ENCODE measurements at places on chromosomes 13 and 19.

DNA sequence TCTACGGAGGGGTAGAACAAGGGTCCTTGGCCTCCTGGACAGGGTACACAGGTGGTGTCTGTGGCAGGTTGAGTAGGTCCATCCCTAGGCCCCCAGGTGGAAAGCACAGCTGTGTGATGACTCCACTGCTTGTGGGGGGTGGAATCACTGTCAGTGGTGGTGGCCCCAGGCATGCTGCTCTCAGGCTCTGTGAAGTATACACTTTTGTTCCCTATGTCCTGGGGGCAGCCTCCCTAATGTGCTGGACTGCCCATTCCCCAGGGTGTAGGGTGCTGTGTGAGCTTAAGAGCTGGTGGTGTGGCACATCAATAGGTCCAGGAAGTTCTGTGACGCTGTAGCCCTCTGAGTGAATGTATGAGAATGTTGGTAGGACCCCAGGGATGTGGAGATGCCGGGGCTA lies 197.2 kb upstream of the SLC10A2 start:
- no peak for DNase-seq

GRCh38 chr19:51173681-51174080 lies 31.6 kb downstream of the SIGLEC7 start:
- DNase-seq, result no peak

DNA sequence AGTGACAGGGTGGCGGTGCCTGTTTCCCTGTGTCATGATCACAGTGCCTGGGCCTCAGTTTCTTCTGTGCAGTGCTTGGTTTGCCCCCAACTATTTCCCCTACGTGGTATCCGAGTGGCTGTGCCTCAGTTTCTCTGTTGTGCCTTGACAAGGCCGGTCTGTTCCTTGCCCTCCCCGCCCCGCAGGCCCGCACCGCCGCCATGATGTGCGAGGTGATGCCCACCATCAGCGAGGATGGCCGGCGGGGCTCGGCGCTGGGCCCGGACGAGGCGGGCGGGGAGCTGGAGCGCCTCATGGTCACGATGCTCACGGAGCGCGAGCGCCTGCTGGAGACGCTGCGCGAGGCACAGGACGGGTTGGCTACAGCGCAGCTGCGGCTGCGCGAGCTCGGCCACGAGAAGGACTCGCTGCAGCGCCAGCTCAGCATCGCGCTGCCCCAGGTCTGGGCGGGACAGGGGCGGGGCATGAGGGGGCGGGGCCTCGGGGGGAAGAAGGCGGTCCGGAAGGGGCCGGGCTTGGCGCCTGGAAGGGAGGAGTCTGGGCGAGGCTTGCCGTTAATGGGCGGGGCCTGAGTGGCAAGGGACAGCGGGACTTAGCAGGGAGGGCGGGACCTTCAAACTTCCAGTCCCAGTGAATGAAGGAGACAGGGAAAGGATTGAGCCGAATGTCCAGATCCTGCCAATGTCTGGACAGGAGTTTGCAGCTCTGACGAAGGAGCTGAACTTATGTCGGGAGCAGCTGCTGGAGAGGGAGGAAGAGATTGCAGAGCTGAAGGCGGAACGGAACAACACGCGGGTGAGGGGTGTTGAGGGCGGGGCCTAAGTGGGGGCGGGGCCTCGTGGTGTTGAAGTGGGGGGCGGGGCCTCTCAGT lies 8.6 kb downstream of the PPFIA3 start:
- DNase-seq, result peak; percentile 86

DNA sequence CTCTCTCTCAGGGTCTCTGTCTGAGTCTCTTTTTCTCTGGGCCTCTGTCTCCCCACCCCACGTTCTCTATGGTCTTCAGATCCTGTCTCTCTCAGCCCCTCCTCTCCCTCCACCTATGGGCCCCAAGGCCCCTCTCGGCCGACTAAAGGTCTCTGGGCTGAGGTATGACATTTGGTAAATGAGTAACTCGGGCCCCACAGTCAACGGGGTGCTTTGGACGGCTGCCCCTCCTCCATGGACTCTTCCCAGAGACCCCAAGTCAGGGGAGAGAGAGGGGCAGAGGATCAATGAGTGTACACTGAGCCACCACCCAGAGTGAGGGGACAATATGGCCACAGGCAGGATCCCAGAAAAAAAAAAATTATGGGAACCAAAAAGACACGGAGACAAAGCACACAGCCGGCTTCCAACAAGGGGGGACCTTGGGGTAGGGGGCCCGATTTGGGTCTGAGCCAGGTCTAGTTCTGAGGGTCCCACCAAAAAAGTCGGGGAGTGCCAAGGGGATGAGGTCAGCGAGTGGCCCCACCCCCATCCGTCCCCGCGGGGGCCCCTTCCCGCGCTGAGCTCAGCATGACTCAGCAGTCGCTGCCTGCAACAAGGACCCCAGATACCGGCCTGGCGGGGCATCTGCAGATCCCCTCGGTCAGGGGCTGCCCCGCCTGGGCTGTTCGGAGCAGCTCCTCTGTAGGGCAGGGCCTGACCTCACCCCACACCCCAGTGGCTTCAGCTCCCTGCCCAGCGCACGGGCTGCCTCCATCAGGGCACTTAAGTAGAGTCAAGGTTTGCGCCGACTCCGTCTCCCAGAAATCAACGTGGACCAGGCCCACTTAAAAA lies 1.5 kb upstream of the FTL start:
- no peak for DNase-seq

DNA sequence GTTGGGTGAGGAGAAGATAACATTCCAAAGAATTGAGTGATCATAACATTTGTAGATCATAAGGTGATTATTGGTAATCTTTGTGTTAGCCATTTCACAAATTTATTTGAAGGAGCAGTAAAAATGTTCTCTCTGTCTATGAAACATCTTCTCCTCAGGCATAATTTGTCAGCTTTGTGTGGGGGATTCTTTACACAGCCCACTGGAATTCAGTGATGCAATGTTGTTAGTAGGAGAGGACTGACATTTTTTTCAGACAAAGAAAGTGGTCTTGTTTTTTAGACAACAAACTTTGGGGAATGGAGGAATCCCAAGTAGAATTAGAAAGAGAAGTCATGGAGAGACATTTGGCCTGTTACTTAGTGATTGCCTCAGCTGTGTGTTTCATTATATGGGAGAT lies 100.3 kb downstream of the ITGBL1 start:
- DNase-seq, result no peak

DNA sequence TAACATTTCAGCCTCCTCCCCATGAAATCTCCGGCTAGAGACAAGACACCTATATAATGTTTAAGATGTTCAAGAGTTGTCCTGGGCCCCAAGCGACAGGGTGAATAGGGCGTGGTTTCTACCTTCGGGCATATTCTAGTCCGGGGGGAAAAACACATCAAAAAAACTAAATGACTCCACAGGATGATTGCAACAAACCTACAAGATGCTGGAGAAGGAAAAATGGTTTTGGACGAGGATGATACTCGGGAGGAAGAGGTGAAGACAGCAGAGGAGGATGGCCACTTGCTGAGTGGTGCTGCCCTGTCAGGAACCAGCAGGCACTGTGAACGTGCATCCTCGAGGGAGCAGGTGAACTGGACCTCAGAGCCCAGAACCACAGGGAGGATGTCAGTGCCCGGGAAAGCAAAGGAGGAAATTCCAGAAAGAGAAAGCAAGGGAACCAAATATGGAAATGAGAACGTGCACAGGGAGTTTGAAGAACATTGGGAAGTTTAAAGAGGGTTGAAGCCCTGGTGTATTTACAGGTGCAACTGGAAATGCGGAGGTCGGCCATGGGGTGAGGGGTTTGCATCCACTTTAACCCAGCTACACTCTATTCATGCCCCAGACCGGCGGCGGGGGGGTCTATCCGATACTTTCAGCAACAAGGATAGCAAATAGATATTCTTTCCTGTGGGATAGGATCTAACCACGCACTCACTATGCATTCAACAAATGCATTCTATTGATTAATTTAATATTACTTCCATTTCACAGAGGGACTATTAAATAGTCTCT lies 50.6 kb downstream of the COL4A1 start:
- no peak for DNase-seq

DNA sequence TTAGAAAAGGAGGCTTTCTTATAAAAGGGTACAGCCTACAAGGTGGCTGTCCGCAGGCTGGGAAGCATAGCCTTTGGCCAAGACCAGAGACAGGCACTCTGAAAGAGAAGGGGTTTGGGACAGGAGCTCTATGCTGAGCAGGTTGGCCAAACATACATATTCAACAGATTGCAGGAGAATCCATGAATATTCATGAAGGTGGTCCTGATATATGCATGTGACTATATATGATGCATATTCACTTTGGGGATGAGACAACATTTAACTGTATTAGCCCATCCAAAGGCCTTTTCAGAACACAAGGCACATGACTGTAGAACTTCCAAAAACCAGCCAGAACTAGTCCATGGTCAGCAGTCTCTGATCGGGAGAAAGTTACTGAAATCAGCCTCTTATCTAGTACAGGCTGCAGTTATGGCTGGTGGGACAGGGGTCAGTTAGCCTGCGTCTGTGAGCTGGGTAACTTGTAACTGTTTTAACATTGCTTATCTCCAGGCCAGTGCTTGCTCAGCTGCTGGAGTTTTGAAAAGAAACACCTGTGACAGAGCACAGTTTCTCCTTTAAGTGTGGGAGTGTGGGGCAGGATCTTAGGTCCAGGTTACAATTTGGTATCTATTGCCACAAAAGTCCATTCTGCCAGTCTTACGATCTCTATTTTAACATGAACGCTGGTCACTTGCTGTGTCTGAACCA lies 924.2 kb downstream of the UQCRFS1 start:
- no peak for DNase-seq

- no peak for DNase-seq
These were observed 7.5 kb upstream of the GPR183 start for GRCh38 chr13:99314640-99315176.

GRCh38 chr13:98270819-98271218 lies 93.8 kb upstream of the RNF113B start:
- no peak for DNase-seq

DNA sequence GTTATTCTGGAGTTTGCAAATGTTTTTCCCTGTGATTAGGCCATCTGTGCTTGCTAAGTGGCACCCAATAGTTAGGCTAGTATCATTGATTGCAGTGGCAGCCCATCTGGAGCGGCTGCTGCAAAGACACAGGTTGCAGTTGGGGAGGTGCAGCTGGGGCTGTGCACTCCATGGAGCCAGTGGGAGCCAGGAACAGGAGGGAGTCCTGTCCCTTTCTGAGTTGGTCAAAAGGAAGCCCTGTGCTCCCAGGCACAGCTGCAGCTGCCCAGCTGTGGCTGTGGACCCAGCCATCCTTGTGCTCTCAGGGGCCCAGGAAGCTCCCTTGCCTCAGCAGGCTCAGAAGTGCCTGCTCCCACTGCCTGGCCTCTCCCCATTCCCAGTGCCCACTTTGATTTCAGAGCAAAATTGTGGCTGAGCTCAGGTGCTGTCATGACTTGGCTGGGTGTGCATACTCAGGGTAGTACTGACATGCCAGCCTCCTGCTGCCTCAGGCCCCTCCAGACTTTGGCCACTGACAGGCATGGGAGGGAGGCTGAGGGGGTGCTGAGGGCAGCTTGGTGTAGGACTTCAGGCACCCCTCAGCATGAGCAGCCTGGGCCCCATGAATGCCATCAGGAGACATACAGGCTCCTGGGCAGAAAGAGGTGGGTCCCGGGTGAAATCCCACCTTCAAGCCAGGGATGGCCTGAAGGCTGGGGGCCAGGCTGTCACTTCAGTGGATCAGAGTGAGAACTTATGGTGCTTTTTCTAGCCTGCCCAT lies 270.6 kb downstream of the PCDH20 start:
- DNase-seq, result no peak

DNA sequence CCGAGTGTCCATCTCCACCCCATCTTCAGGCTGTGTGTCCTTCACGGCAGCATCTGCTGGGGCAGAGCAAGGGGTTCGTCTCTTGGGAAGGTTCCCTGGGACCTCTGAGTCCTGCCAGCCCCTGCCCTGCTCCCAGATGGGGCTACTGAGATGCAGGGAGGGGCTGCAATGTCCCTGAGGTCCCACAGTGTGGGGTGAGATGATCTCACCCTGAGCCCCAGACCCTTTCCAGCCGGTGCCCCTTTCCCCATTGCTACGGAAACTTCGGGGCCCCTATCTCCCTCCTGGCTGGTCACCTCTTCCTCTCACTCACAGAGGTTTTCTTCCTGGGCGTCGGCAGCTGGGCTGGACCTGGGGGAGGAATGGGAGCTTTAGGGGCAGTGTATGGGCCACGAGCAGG lies 5.0 kb downstream of the LILRB2 start:
- DNase-seq, result no peak

- no peak for DNase-seq
These were observed 467.2 kb downstream of the ITGBL1 start for GRCh38 chr13:101919541-101920181.

DNA sequence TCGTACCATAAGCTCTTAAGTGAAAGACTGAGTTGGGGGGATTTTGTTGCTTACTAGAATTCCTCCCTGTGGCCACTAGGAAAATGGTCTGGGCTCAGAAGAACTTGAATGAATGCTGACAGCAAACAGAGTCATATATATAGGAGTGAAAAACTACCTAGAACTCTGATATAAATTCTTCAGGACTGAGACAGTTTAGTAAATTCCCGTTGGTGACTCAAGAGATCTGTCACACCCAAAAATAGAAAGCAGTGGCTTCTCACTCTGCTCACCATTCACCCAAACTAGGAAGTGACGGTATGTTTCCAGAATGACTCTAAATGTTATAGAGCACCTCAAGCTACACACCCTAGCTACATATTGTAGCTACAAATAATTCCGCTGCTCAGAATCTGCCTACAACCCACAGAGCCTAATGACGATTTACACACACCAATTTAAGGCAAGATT lies 116.2 kb downstream of the TBC1D4 start:
- DNase-seq, result no peak

- no peak for DNase-seq
These were observed 260.4 kb downstream of the NALCN start for GRCh38 chr13:101155920-101156319.

DNA sequence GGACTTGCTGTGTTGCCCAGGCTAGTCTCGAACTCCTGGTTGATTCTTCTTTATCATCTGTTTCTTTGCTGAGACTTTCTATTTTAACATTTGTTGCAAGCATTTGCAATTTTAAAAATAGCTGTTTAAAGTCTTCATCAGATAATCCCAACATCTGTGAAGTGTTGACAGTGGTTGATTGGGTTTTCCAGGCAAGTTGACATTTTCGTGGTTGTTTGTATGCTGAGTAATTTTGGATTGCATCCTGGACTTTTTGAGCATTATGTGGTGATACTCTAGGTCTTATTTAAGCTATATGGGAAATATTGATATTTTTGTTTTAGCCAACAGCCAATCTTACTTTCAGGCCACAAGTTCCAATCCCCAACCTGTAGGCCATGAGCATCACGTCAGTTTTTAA lies 25.1 kb downstream of the AP1M1 start:
- DNase-seq, result no peak

DNA sequence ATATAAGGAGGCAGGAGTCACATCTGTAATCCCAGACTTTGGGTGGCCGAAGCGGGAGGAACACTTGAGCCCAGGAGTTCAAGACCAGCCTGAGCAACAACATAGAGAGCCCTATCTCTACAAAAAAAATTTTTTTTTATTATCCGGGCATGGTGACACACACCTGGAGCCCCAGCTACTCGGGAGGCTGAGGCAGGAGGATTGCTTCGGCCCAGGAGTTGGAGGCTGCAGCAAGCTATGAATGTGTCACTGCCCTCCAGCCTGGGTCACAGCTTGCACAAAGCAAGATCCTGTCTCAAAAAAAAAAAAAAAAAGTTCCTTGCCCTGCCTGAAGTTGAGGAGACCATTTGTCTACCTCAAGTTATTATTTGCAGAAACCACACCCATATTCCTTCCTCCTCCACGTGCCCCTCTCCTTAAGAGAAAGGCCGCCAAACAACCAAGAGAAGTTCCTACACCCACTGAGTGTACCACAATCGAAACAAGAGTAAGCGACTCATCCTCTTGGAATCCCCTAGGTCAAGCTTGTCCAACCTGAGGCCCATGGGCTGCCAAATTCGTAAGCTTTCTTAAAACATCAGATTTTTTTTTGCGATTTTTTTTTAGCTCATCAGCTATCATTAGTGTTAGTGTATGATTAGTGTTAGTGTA lies 2.2 kb downstream of the ABCC4 start:
- no peak for DNase-seq
